Stimulated activated CD4-positive, alpha-beta T cell treated with anti-CD3 and anti-CD28 coated beads, Interleukin-1b, Interleukin-23, amount 100 ng/mL, for 1 hour (primary cell): ENCODE measurements at places on chromosomes 4 and X.

DNA sequence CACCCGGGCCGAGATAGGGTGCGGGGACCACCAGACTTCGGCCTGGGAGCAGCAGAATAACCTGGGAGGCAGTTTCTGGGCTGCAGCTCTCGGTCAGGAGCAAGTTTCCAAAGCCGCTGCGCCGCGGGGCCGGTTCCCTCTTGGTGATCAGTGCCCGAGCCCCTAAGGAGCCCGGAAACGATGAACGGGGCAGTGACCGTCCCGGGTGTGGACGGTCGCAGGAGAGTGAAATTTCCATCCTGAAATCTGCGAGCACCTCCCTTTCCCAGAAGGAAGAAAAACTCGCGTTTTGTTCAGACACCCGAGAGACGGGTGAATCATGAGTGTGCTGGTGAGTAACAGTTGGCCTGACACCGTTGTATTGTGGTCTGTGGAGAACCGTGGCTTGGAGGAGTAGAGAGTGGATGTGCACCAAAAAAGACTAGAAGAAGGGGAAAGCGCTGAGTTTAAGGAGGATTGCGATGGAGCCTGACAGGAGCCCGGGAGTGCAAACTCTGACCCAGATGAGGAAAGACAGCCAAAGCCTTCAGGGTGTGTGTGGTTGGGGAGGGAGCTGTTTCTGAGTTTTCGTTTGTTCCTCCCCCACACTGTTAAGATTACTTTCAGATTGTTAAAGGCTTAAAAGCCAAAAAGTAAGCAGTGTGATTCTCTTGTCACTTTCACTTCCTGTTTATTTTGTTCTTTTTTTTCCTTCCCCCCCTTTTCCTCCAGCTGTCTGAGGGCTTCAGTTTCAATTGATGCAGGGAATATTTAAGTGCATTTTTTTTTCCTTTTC is 828 bp downstream of the MCUB start:
- DNase-seq = no peak

- no peak for DNase-seq
These were observed 71.8 kb downstream of the METTL14 start for GRCh38 chr4:118756958-118757357.

DNA sequence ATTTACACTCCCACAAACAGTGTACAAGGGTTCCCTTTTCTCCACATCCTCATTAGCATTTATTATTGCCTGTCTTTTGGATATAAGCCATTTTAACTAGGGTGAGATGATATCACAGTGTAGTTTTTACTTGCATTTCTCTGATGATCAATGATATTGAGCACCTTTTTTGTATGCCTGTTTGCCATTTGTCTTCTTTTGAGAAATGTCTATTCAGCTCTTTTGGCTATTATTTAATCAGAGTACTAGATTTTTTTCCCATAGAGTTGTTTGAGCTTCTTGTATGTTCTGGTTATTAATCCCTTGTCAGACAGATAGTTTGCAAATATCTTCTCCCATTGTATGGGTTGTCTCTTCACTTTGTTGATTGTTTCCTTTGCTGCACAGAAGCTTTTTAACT is 190.6 kb downstream of the MAGEB17 start:
- DNase-seq = no peak

DNA sequence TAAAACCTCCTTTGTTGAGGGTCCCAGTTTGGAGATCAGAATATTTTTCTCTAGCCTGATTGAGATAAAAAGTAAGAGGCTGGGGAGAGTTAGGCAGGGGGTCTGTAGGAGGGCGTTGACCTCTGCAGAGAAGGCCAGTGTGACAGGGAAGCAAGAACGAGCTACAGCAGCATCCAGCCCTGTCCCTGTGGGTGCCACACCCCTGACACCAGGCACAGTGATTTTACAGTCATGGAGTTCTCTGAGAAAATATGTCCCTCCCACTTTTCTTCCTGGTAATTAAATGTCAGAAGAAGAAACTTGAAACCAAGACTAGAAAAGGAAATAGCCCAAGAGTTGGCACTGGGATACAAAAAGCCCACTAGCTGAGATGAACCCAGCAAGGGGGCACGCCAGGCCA is 25.0 kb upstream of the HELT start:
- no peak for DNase-seq

DNA sequence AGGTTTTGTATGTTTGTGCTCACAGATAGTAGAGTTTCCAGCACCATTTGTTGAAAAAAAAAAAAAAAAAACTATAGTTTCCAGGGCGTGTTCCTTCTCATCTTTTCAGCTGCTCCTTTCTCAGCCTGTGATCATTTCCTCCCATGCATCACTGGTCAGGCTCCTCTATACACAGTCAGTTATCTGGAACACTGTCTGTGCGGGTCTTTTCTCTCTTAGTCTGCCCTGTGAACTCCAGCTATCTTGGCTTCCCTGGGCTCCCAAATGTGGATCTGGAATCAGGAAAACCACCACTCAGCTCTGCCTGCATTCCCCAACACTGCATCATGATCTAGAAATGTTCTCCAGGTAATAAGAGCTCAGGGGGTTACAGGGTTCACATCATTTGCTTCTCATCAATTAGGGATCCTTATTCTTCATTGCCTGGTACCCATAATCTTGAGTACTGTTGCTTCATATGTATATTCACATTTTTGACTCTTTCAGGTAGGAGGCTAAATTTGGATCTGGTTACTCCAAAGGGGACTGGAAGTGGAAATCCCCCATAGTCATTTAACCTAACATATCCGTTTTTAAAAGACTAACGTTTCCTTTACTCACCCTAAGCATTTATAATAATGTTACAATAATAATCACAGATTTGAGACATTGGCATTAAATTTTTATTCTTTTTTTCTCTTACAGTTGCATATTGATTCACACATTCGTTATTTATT is 221.8 kb upstream of the KLF3 start:
- DNase-seq = no peak

- no peak for DNase-seq
These were observed 152.3 kb downstream of the NEK1 start for GRCh38 chr4:169460081-169460480.

GRCh38 chr4:11441194-11441556 is 12.5 kb upstream of the HS3ST1 start:
- no peak for DNase-seq

DNA sequence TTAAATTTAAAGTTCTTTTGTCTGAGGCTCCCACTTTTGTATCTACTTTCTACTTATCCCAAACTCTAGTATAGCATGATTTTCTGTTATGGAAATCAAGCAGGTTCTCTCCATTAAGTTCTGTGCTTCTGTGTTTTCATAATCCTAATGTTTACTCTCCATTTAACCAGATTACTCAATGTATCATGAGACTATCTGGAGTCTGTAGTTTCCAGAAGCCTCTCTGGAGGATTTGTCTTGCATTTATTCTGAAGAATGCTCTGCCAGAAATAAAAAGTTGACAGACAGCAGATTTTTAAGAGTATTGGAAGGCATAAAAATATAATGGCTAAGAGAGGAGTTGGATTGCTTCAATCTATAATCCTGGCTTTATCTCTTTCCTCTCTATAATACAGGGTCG is 39.2 kb upstream of the PLS3 start:
- no peak for DNase-seq

DNA sequence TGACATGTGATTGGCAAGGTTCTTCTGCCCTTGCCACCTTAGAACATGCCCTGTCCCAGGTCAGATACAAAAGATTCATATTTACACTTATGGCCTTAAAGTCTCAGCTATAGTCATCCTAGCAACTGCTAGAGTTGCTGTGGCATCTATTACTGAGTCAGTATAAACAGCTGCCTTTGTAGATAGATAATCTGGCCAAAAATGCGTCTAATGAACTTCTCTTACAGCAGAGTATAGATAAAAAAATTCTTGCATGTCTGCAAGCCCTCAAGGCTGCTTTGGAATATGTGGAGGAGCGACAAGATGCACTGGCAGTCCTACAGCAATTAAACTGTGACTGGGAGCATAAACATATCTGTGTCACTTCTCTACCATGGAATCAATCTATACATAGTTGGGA is 1209.7 kb upstream of the PABPC4L start:
- DNase-seq = no peak

GRCh38 chrX:372856-373640 is 13.7 kb downstream of the PPP2R3B start:
- DNase-seq = no peak

GRCh38 chr4:81527115-81527514 is 55.4 kb upstream of the RASGEF1B start:
- no peak for DNase-seq

GRCh38 chrX:123847056-123847455 is 12.8 kb upstream of the XIAP start:
- DNase-seq = no peak

DNA sequence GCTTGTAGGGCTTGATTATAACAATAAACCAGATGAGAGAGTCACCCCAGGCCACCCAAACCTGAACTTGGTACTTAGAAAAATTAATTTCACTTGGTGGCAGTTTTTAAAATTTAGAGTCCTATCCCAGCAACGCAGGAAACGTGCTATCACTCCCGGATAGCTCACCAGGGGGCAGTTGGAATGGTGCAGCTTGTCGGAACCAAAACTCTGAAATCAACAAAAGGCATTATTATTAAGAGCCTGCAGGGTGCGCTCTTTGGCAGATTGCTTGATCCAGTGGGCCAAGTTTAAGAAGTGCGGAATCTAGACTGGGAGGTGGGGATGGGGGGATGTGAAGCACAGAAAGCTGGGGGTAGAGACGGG is 2.4 kb downstream of the FRAS1 start:
- DNase-seq = no peak

GRCh38 chrX:74925225-74926088 is at the start of gene NEXMIF:
Gene NEXMIF, minus strand, starts transcription at chrX:74925452.
- DNase-seq = no peak
